KBM-7 (cell line): ENCODE measurements at places on chromosomes 7 and 10.

DNA sequence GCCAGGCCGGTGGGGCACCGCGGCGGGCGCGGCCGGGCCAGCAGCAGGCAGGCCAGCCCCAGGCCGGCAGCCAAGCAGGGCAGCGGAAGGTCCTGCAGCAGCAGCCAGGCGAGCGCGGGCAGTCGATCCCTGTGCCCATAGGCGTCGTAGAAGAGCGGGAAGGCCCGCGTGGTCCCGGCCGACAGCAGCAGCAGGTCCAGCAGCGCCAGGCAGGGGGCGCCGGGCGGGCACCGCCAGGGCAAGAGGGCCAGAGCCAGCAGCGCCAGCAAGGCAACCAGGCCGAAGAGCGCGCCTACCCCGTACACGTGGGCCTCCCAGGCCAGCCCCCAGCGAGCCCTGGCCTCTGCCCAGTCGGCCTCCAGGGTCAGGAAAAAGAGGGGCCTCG lies 8.4 kb upstream of the RBM28 start:
- no peak for DNase-seq

- DNase-seq: no peak
These were observed 167.8 kb downstream of the BAMBI start for GRCh38 chr10:28845009-28845682.

- DNase-seq: no peak
These were observed 2.8 kb downstream of the EFCAB10 start for GRCh38 chr7:105578496-105578895.

DNA sequence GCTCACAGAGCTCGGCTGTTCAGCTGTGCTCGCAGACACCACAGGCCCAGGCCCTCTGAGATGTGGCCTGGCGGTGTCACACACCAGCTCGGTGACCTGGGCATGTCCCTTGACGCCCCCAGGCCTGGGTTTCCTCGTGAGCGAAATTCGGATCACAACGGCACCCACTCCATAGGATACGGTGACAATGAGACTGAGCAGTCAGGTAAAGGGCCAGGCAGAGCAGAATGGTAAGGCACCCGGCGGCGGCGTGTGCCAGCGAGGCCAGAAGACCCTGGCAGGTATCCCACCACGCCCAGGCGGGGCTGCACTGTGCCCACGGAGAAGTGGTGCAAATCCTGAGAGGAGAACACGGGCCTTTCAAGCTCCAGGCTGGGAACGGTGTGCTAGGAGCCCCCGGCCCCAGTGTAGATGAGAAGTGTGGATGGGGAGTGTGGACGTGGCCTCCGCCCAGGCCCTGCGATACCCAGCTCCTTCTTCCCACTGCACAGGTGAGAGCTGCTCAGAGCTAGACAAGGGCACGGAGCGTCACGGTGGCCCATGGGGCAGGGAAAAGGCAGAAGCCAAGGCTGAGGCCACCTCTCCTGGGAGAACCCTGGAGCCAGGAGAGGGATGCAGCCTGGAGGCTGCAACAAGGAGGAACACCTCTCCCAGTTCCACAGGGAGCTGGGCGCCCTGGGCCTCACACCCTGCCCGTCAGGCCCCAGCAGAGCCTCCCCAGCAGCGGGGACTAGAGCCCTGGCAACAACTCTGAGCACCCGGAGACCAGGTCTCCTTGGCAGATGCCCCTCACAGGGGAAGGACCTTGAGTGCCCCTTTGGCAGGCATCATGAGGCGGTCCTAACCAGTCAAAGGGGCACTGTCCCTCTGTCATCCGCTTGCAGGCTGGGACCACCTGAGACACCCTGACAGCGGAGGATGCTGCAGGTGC lies 219.1 kb downstream of the MAD1L1 start:
- no peak for DNase-seq

- no peak for DNase-seq
These were observed 89.4 kb upstream of the SLC13A1 start for GRCh38 chr7:123289200-123289599.

GRCh38 chr10:80452640-80453039 lies 1.5 kb upstream of the TSPAN14 start:
- no peak for DNase-seq

- DNase-seq: no peak
These were observed 18.8 kb downstream of the MYO3A start for GRCh38 chr10:25952857-25953256.

- DNase-seq: no peak
These were observed 44.1 kb downstream of the SGMS1 start for GRCh38 chr10:50579491-50580261.
